Type B pancreatic cell (in vitro differentiated cells): ENCODE measurements at places on chromosomes 16 and 17. TPM values are rescaled to one million over a fixed set of nuclear protein-coding genes. Genes with fewer than 3 reads are reported as not detected.

Gene HSD17B2
- total RNA-seq: 6.8 and 17.8 TPM in 2 replicates

DNA sequence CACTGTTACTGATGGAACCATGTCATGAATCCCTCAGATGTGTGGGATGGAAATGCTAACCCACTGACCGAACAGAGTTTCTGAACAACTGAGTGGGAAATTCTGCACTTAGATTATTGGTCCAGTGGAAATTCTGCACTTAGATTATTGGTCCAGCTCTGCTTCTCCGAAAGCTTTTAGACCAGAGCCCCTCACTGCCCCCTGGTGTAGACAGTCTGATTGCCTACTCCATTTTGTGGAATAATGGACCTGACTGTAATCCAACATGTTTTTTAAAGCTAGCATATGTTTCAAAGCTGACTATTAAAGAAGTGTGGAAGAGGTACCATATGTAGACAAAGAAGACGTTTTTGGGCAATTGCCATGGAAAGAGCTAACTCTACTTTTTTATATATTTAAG is 50.3 kb upstream of the TBX2 start:
- H3K27ac ChIP-seq: no peak overlapping the region
- peaks cover 22% of the 10 kb centered on the region for H3K4me1 ChIP-seq
- no peaks in the 10 kb centered on the region for H3K27me3 ChIP-seq
- no peaks in the 10 kb centered on the region for H3K36me3 ChIP-seq
- DNase-seq: no peak

Gene DNAH2
- total RNA-seq: 0.10 and 1.0 TPM in 2 replicates

GRCh38 chr17:19418251-19418992 is 7.4 kb downstream of the RNF112 start:
- no peak overlapping the region for H3K4me3 ChIP-seq
- H3K4me1 ChIP-seq: no peaks in the 10 kb centered on the region
- DNase-seq: no peak
- no peak overlapping the region for H3K27ac ChIP-seq

DNA sequence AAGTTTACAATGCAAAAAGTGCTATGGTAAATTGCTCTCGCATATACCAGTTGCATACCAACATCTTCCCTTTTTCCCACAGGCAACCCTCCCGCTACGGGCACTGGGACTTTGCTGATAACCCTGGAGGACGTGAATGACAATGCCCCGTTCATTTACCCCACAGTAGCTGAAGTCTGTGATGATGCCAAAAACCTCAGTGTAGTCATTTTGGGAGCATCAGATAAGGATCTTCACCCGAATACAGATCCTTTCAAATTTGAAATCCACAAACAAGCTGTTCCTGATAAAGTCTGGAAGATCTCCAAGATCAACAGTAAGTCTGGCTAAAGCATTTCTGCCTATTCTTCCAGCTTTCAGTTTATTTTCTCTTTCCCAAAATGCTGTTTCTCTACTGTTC is 27.9 kb upstream of the HSBP1 start:
- no peaks in the 10 kb centered on the region for H3K36me3 ChIP-seq
- H3K27me3 ChIP-seq: peaks cover 7% of the 10 kb centered on the region
- H3K4me1 ChIP-seq: no peaks in the 10 kb centered on the region
- no peak overlapping the region for H3K4me3 ChIP-seq
